Activated CD8-positive, alpha-beta T cell treated with anti-CD3 and anti-CD28 coated beads, Interleukin-2, amount 10 ng/mL, durations not matched to agents 7 days and 5 days (primary cell): ENCODE measurements at places on chromosomes 13 and 19. TPM values are rescaled to one million over a fixed set of nuclear protein-coding genes. Genes with fewer than 3 reads are reported as not detected.

Gene ZNF865
- total RNA-seq = 15.8 TPM

Gene KIR3DL2
- total RNA-seq = 0.61 TPM

Gene LIN37
- total RNA-seq = 12.4 TPM

GRCh38 chr19:35211545-35212230, 16.9 kb downstream of the FAM187B start:
- H3K36me3 ChIP-seq = peaks cover 17% of the 10 kb centered on the region
- peaks cover 94% of the 10 kb centered on the region for H3K4me1 ChIP-seq
- peak overlapping the region; percentile 60 for H3K4me3 ChIP-seq
- DNase-seq = peak; percentile 86

DNA sequence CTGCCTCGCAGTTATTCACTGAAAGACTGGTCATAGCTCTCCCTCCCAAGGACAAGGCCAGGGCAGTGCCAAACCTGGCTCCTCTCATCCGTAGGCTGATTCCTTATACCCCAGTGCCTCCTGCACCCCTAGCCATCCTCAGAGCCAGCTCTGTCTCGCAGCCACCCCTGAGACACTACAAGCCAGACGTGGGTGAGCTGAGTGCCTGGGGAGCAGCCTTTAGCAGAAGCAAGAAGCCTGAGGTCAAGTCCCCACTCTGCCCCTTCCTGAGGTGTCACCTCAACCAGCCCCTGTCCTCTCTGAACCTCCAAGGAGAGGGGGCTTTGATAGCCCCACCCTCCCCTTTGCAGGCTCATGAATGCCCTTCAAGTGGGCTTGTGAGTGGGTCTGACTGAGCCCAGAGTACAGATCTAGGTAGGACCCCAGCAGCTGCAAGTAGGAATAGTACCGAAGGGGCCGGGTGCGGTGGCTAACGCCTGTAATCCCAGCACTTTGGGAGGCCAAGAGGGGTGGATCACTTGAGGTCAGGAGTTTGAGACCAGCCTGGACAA, 14.8 kb upstream of the AKAP8L start:
- peaks cover 16% of the 10 kb centered on the region for H3K36me3 ChIP-seq
- peak overlapping the region; percentile 98 for H3K4me3 ChIP-seq
- H3K4me1 ChIP-seq = peaks cover 34% of the 10 kb centered on the region
- DNase-seq = no peak

- no peaks in the 10 kb centered on the region for H3K27me3 ChIP-seq
- H3K4me3 ChIP-seq = no peak overlapping the region
- no peak overlapping the region for H3K27ac ChIP-seq
- H3K36me3 ChIP-seq = peaks cover 56% of the 10 kb centered on the region
Observed at GRCh38 chr19:17762505-17763229, 11.4 kb downstream of the FCHO1 start.

DNA sequence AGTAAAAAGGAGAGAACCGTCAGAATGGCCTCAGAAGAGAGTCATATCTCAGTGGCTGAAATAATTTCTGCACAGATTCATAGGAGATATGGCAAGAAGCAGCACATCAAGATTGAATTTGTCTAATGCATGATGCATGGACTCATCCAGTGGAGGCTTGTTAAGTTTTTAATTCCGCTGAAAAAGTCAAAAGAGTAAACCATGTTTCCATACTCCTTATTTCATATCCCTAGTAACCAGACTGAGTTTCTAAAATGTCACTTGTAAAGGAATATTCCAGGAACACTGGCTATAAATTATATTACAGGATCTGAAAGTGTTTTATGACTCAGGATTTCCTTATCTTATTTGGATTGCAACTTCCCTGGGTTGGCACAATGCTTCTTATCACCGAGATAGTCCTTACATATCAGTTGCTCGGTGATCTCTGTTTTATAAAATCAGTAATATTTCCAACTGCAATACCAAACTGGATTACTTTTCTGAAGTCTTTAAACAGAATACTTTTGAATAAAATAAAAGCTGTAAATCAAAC, 180.2 kb upstream of the TSC22D1 start:
- no peaks in the 10 kb centered on the region for H3K4me1 ChIP-seq
- DNase-seq = no peak
- peaks cover 2% of the 10 kb centered on the region for H3K27me3 ChIP-seq
- no peak overlapping the region for H3K4me3 ChIP-seq
- H3K27ac ChIP-seq = no peak overlapping the region
- H3K36me3 ChIP-seq = no peaks in the 10 kb centered on the region

DNA sequence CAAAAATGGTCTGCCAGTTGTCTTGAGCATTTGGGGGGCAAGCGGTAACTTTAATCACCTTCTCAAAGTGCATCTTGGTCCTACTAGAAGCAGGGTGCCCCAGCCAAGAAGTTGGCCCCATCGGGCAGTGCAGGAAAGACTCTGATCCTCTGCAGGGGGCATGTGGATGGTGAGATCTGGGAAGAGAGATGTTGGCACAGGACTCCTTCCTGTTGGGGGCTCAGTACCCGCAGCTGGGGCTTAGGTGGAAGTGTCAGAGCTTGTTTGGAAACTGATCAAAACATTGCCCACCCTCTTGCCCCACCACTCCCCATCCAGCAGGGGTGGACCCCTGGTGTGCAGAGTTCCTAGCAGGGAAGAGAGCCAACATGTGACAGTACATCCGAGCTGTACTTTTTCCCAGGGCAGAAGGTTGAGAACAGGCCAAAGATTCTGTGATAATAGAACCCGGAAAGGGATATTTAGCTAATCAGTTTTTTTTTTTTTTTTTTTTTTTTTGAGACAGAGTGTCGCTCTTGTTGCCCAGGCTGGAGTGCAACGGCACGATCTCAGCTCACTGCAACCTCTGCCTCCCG, 8.8 kb downstream of the RRAS start:
- no peak for DNase-seq
- H3K36me3 ChIP-seq = peaks cover 17% of the 10 kb centered on the region
- H3K4me3 ChIP-seq = no peak overlapping the region
- no peak overlapping the region for H3K27ac ChIP-seq
- H3K4me1 ChIP-seq = no peaks in the 10 kb centered on the region

DNA sequence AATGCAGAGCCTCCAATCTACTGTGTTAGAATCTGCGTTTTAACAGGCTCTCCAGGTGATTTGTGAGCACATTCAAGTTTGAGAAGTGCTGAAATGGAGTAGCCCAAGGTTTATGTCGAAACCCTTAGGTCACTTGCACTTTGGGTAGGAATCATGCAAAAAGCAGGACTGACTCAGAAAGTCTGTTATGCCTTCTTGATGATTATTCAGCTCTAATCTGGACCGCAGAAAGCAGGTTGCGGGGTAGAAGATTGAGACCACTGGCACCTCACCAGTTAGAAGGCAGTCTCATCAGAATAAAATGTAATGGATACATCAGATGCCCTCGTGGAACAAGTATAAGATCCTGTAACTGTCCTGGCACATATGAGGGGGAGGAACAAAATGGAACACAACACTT, 326.3 kb downstream of the DCLK1 start:
- no peak overlapping the region for H3K27ac ChIP-seq
- no peaks in the 10 kb centered on the region for H3K27me3 ChIP-seq
- H3K4me1 ChIP-seq = no peaks in the 10 kb centered on the region
- DNase-seq = no peak
